ENCODE measurements at places on chromosomes 1 and 21.

DNA sequence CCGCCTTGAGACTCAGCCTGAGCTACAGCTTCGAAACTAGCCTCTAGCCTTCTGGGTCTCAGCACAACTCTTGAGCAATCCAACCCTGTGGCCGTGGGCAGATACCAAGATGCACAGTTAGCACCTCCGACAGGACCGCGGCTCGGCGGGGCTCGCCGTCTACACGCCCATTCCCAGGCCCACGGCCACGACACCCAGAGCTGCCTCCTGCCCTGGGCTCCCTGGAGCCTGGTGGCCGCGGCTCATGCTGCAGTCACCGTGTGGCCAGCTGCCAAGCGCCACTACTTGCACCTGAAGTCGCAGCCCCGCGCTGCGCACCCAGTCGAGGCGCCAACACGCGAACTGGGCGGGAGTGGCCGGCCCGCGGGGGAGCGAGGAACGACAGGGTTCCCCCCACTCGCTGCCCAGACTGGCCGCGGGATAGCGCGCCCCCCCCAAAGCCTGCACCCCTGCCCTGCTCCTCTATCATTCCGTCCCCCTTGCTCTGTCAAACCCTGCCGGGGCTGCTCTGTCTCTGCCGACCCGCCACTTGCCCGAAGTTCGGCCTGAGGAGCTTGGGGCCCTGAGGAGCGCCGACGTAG lies 729 bp upstream of the CDCA8 start:
- H3K27ac ChIP-seq, result peak overlapping the region; percentile 97

DNA sequence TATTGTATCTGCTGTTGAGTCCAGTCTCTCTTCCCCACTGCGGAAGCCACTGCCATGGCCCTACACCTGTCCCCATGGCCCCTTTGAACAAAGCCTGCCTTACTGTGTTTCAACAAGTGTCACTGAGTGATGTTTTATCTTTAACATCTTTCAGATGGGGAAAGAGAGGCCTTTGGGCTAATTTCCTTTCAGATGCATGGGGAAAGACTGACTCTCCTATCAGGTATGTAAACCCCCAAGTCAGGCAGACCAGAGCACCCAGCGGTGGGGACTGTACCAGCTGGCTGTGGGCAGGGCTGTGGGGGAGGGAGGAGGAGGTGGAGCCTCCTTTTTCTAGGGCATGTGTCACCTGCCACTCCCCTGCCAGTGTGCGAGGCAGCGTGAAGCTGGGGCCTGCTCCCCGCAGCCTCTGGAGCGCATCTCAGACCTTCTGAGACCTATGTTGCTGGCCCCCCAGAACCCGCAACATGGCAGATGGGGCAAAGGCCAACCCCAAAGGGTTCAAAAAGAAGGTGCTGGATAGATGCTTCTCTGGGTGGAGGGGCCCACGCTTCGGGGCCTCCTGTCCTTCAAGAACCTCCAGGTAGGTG lies at the start of gene PLA2G2F:
TSS of gene PLA2G2F (plus strand) at position 363 of the 590 bp plus-strand sequence. CDS start at position 468, 105 bp downstream.
- no peak for DNase-seq
- H3K27me3 ChIP-seq, result peaks cover 13% of the 10 kb centered on the region
- H3K4me1 ChIP-seq, result no peaks in the 10 kb centered on the region
- no peak within 1 kb of the TSS for H3K4me3 ChIP-seq

DNA sequence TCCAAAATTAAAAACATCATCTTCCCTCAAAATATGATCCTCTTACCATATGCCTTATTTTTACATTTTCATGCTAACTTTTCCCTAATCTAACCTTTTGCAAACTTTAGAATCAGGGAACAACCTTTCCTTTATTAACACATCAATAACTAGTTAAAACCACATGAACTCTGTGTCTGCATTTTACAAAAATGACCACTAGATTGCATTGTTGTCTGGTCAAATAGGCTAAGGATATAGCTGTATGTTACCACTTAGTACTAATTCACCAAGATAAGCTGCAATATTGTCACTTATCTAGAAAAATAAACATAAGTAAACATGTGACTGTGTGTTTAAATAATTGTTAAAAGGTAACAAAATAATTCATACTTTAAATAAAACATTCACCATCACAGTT lies 82.3 kb downstream of the DENND1B start:
- H3K27ac ChIP-seq, result no peak overlapping the region
- peaks cover 28% of the 10 kb centered on the region for H3K36me3 ChIP-seq
- no peak for DNase-seq
- no peaks in the 10 kb centered on the region for H3K27me3 ChIP-seq
- peaks cover 30% of the 10 kb centered on the region for H3K4me1 ChIP-seq

GRCh38 chr1:159311679-159312078 lies 9.5 kb downstream of the FCER1A start:
- no peaks in the 10 kb centered on the region for H3K4me1 ChIP-seq
- DNase-seq, result no peak
- H3K27ac ChIP-seq, result no peak overlapping the region
- H3K4me3 ChIP-seq, result no peak overlapping the region
- peaks cover 15% of the 10 kb centered on the region for H3K27me3 ChIP-seq

DNA sequence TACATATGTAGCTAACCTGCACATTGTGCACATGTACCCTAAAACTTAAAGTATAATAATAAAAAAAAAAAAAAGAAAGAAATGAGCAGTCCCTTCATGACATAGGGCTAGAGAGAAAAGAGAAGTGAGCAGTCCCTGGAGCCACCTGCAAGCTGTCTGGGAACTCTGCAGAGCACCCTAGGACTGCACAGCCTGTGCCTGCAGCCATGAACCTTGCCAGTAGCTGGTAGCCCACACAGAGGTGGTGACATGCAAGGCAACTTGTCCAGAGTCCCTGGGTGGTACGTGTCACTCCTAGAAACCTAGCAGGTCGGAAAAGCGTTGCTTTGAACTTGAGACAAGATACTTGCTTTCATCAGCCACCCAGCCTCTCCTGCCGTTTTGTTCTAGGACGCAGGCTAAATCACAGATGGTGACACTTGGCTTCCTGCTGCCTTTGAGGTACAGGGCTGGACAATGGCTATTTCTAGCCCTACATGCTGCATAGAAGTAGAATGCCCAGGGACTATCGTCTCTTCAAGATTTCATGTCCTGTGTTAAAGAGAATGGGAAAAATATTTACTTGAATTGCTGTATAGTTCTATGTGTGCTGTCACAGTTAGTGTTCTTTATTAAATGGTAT lies 260.9 kb downstream of the LTN1 start:
- no peak overlapping the region for H3K4me3 ChIP-seq
- DNase-seq, result no peak
- no peaks in the 10 kb centered on the region for H3K36me3 ChIP-seq
- H3K4me1 ChIP-seq, result no peaks in the 10 kb centered on the region

DNA sequence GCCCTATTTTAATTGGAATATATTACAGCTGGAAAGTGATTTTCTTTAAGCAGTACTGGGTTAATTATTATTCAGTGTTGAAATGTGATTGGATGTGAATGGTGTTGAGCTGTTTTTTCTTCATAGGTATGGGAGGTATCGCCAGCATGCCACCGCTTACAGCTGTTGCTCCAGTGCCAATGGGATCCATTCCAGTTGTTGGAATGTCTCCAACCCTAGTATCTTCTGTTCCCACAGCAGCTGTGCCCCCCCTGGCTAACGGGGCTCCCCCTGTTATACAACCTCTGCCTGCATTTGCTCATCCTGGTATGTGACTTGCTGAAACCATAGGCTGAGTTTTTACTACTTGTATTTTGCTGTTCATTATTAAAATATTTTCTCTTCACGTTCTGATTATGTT lies 107.7 kb downstream of the ITSN1 start:
- no peak overlapping the region for H3K4me3 ChIP-seq
- no peaks in the 10 kb centered on the region for H3K36me3 ChIP-seq
- H3K4me1 ChIP-seq, result no peaks in the 10 kb centered on the region
- no peak overlapping the region for H3K27ac ChIP-seq
